Activated gamma-delta T cell (primary cell): ENCODE measurements at places on chromosomes 5 and 9.

DNA sequence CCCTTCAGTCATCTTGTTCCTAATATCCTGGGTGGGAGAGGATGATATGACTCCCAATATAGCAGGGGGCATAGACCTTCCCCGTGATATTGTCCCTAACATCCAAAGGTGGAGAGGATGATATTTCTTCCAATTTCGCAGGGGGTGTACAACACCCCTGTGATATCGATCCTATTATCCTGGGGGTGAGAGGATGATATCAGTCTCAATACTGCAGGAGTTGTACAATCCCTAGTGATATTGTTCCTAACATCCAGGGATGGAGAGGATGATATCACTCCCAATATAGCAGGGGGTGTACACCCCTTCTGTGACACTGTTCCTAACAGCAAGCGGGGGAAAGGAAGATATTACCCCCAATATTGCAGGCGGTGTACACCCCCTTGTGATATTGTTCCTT is 122.6 kb downstream of the TMEM38B start:
- DNase-seq, result no peak

DNA sequence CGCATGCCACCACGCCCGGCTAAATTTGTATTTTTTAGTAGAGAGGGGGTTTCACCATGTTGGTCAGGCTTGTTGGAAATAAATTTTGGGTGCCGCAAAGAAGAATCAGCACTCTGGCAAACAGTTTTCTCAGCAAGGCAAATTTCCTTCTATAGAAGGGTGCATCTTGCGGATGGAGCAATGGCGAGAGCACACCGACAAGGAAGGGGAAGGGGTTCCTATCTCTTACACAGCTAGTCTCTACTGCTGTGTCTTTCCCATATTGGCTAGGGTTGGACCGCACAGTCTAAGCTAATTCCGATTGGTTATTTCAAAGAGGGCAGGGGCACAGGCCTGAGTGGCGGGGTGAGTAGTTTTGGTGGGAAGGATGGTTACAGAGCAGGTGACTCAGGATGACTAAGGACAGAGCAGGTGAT is 707 bp downstream of the GTF3C5 start:
- DNase-seq, result no peak

GRCh38 chr9:132182314-132183091 is 20.6 kb downstream of the NTNG2 start:
- DNase-seq, result no peak

DNA sequence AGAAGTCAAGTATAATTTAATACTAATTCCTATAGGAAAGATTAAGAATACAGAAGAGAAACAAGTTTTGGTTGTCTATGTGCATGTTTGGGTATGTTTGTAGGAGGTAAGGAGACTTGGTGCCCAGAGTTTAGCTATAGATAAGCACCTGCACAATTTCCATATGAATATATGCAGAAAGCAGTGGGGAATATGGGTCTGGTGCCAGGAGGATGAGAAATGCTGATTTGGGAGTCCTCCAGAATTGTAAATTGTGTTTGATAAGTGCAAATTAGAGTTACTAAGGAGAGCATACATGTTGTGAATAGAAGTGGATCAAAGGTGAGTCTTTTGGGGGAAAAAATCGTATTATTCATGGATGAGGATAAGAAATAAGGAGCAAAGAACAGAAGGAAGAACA is 653.1 kb downstream of the EFNA5 start:
- DNase-seq, result no peak

GRCh38 chr9:120733190-120733589 is 18.9 kb upstream of the MEGF9 start:
- no peak for DNase-seq

GRCh38 chr5:170353011-170353761 is 36.0 kb downstream of the KCNMB1 start:
- no peak for DNase-seq

GRCh38 chr5:103487218-103487617 is 75.4 kb downstream of the NUDT12 start:
- no peak for DNase-seq

GRCh38 chr9:106218427-106218826 is 524.1 kb downstream of the TMEM38B start:
- no peak for DNase-seq
